ENCODE measurements at places on chromosomes 3 and 15.

- no peak for DNase-seq
Observed at GRCh38 chr3:49016414-49017228, 1.8 kb downstream of the DALRD3 start.

- DNase-seq: no peak
Observed at GRCh38 chr3:160012108-160012507, 23.5 kb downstream of the IL12A start.

GRCh38 chr3:1447452-1447851, 354.6 kb downstream of the CNTN6 start:
- no peak for DNase-seq

DNA sequence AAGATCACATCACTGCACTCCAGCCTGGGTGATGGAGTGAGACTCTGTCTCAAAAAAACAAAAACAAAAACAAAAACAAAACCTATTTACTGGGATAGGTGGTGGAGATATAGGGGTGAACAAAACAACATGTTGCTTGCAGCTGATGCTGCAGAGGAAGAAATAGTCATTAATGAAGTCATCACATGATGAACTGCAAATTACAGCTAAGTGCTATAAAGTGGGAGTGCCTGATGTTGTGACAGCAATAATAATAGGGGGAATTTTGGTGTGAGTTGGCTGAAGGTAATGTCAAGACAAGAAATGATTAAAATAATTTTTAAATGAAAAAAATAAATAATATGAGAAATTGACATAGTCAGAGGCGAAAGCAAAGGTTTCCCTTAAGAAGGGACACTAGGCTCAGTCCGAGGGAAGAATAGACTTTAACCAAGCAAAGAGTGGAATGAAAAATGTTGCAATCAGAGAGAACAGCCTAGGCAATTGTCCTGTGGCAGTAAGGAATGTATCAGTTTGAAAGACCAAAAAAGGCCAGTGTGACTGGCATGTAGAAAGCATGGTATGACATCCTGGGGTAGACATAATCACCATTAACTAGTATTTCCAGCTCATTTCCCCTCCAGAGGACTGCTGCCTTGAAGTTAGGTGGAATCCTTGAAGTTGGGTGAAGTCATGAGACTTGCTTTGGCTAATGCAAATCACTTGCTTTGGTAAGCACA, 14.7 kb upstream of the PIK3CB start:
- DNase-seq: no peak

GRCh38 chr3:45297331-45297730, 71.2 kb upstream of the TMEM158 start:
- no peak for DNase-seq

GRCh38 chr15:70062321-70062956, 35.3 kb downstream of the TLE3 start:
- peak; percentile 60 for DNase-seq

- DNase-seq: no peak
Observed at GRCh38 chr3:189625572-189625971, 5.6 kb upstream of the TP63 start.

- DNase-seq: no peak
Observed at GRCh38 chr15:31373096-31373865, 46.6 kb downstream of the KLF13 start.

DNA sequence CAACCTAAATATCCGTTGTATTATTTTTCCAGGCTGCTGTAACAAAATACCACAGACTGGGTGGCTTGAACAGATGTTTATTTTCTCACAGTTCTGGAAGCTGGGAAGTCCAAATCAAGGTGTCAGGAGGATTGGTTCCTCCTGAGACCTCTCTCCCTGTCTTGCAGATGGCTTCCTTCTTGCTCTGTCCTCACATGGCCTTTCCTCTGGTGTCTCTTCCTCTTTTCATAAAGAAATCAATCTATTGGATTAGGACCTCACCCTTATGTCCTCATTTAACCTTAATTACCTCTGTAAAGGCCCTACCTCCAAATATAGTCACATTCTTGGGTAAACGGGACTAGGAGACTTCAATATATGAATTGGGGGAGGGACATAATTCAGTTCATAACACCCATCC, 89.2 kb upstream of the PLCL2 start:
- DNase-seq: no peak

GRCh38 chr3:141864281-141864970, 12.0 kb upstream of the ATP1B3 start:
- no peak for DNase-seq

GRCh38 chr3:8110966-8111798, 390.4 kb upstream of the LMCD1 start:
- DNase-seq: peak; percentile 54

DNA sequence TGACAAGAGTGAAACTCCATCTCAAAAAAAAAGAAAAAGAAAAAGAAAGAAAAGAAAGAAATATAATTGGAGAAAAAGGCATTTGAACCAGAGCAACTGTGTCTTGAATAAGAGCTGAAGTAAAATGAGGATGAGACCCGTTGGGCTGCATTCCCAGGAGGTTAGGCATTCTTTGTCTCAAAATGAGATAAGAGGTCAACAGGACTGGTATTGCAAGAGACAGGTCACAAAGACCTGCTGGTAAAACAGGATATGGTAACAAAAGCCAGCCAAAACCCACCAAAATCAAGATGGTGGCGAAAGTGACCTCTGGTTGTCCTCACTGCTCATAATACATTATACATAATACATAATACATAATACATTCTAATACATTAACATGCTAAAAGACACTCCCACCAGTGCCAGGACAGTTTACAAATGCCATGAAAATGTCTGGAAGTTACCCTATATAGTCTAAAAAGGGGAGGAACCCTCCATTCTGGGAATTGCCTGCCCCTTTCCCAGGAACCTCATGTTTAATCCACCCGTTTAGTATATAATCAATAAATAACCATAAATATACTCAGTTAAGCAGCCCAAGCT, 8.6 kb upstream of the TIPIN start:
- no peak for DNase-seq

DNA sequence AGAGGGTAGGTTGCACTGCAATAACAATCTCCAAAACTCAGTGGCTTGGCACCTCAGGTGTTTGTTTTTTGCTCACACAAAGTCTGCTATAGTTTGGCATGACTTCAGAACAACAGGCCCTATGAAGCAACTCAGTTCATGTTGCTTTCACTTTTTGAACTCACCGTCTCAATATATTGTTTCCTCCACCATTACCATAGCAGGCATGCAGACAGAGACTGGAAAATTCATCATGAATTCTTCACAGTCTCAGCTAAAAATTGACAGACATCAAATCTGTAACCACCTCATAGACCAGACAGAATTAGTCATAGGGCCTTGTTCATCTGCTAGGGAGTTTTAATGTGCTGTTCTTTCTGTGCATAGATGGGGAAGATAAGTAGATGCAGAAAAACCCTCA, 161.4 kb upstream of the POU1F1 start:
- no peak for DNase-seq

- DNase-seq: no peak
Observed at GRCh38 chr3:13252207-13252606, 167.9 kb downstream of the NUP210 start.

GRCh38 chr3:14803981-14804834, 14.6 kb upstream of the FGD5 start:
- no peak for DNase-seq

GRCh38 chr3:12182687-12183441, 24.2 kb upstream of the TIMP4 start:
- no peak for DNase-seq

GRCh38 chr15:67196672-67197363, 57.6 kb downstream of the AAGAB start:
- no peak for DNase-seq

- DNase-seq: peak; percentile 25
Observed at GRCh38 chr15:70257573-70258248, 160.0 kb upstream of the TLE3 start.

DNA sequence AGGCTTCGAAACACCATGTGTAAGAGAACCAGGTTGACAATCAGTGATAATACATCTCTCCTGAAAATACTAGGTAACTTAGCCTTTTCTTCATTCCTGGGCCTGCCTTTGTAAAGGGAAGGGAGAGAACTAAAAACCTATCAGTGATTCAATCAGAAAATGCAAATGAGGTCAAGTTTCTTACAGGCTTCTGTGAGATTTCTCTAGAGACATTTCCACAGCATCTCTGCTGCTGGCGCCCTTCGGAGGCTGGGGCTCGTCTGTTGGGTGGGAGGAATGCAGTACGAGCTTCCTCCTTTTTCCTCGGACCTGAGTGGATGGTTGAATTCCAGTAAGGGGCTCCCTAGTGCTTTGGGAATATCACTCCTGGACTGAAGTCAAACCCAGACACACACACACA, 340.4 kb upstream of the ICE2 start:
- no peak for DNase-seq

- DNase-seq: no peak
Observed at GRCh38 chr15:77085297-77085696, 14.4 kb upstream of the TSPAN3 start.

- no peak for DNase-seq
Observed at GRCh38 chr3:176074096-176074495, 1123.2 kb downstream of the TBL1XR1 start.

DNA sequence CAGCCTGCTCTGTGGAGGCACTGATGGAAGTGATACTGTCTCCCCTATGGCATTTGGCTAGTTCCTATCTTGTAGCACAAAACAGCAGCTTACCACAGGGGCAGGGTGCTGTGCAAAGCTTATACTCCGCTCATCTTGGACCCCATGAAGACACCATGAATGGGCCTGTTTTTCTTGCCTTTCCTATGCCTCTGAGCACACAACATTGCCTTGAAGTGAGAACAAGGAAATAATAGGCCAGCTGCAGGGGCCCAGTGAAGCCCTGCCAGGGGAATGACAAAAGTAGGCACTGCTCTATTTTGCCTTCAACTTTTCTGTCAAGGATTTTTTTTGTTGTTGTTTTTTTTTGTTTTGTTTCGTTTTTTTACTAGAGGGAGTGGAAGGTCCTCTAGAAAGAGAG, 110.3 kb downstream of the PDE8A start:
- DNase-seq: peak; percentile 26

DNA sequence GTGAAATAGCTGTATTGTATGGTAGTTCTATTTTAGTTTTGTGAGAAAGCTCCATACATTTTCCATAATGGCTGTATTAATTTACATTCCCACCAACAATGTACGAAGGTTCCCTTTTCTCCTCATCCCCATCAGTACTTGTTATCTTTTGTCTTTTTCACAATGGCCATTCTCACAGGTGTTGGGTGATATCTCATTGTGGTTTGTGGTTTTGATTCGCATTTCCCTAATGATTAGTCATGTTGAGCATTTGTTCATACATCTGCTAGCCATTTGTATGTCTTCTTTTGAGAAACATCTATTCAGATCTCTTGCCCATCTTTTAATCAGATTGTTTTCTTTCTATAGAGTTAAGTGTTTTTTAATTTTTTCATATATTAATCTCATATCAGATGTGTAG, 931.9 kb downstream of the IGSF11 start:
- DNase-seq: no peak

- no peak for DNase-seq
Observed at GRCh38 chr15:33907326-33907725, 61.0 kb upstream of the CHRM5 start.

DNA sequence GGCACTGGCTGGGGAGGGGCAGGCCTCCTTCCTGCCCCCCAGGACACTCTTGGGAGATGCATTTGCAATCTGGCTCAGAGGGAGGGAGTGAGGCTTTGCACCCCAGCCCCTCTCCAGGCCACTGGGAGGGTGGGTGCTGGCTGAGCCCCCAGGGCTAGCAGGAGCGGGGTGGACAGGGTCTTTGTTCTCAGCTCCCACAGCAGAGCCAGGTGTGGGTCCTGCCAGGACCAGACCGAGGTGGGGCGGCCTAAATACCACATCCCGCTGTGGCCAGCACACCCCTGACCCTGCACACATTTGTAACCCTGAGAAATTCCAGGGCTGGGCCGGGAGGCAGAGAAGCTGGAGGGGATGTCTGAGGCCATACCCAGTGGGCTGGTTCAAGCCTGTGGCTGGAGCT, 41.0 kb downstream of the STARD5 start:
- DNase-seq: no peak

DNA sequence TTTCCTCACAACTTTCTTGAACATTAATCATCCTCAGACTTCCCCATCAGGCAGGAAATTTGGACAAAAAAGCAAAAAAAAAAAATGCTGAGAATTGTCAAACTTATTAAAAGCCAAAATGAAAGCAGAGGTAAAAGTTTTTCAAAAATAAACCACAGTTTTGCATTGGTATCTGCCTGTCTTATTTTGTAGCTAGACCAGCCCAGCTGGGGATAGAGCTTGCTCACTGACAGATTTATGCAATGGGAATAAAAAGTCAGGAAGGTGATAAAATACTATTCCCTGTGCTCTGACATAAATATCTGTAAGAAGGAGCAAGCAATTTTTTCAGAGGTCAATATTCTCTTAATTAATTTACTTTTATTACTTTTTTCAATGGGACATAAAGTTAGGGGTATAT, 1006.7 kb upstream of the ALCAM start:
- DNase-seq: no peak

DNA sequence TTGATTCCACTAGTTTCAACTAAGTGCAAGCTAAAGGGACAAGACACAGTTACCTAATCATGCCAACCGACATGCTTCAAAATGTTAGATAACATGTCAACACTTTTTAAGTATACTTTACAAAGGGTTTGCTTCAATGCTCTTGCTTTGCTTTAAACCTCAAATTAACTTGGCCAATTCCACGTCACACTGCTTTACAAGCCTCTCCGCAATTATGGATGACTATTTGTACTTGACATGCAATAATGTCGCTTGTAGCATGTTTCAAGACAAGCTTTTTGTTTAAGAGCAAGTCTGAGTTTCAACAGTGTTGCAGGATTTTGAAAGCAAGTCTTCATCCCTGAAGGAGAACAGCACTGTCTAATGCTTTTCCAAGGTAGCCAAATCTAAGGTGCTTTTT, 86.9 kb downstream of the CNTN3 start:
- no peak for DNase-seq

DNA sequence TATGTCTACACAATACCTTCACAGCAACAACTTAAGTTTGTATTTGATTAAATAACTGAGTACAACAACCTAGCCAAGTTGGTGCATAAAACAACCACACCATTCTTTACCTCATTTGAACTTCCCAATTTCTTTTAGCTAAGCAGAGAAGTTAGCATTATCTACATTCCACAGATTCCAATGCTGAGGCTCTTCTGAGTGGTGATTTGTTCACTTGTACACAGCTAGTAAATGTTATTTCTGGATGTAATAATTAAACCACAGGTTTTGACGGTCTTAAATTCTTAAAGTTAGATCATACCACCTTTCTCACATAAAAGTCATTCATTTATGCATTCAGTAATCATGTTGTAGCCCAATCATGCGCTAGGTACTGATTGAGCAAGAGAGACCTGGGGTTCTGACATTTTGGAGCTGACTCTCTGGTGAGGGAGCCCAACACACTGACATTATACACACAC, 102.5 kb downstream of the SST start:
- no peak for DNase-seq

GRCh38 chr3:185317674-185318073, 45.3 kb upstream of the MAP3K13 start:
- no peak for DNase-seq

GRCh38 chr3:112467539-112467938, 31.7 kb downstream of the BTLA start:
- no peak for DNase-seq
